Naive thymus-derived CD4-positive, alpha-beta T cell (primary cell): ENCODE measurements at places on chromosomes 5 and 9.

DNA sequence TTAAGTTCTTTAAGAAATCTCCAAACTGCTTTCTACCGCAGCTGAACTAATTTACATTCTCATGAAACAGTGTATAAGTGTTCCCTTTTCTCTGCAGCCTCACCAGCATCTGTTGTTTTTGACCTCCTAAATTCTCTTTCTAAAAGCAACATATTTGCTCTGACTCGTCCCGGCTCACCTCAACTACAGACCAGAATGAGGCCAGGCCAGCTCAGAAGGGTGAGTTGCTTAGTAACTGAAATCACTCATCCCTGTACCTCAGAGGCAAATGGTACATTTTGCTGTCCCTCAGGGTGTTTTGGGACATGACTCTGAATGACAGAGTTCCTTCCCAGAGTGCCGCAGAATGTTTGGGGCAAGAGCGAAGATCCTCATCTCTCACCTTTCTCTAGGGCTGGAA is 127.5 kb downstream of the FRMD3 start:
- no peak for DNase-seq

DNA sequence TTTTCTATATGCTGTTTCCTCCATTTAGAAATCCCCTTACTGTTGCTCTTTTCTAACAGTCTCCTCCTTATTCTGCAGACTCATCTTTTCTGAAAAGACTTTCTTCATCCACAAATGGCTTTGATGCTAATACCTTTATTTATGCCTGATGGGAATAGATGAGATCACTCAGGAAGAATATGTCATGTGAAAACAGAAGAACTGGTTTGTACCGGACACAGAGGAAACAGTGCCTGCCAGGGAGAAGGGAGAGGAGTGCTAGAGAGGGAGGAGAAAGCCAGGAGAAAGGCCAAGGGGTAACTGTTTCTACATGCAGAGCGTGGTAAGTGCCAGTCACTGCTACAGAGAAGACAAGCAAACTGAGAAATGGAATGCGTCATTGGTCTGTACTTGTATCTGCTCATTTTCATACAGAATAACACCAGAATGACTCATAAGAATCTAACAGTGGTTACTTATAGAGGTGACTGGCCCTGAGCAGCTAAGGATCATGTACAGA is 45.9 kb upstream of the PJA2 start:
- no peak for DNase-seq

- no peak for DNase-seq
Measured at GRCh38 chr5:114957384-114957783, 212.3 kb downstream of the TRIM36 start.

GRCh38 chr5:124528838-124529237 is 217.6 kb downstream of the ZNF608 start:
- no peak for DNase-seq

DNA sequence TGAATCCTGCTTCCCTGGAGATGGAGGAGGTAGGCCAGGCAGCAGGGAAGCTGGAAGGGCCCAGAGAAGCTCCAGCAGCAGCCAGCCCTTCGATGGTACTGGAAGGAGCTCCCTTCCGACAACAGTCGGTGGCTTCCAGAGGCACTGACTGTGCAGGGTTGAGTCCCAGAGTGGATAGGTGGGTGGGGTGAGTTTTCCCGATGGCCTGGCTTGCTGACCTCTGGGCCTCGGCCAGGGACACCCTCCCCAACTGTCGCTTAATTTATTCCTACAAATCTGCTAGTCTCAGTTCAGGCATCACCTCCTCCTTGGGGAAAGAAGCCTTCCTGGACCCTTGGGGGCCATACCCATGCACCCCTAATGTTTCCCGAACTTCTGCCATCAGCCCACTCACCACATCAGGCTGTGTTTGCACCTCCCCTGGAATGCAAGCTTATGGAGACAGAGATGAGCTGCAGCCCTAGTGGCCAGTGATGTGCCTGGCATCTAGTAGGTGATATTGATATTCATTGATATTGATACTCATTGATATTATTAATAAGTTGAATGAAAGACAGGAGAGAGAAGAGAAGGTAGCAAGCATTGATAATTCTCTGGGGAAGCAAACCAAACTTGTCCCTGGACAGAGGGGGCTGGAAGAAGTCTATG is 104.6 kb upstream of the BOD1 start:
- DNase-seq, result no peak

DNA sequence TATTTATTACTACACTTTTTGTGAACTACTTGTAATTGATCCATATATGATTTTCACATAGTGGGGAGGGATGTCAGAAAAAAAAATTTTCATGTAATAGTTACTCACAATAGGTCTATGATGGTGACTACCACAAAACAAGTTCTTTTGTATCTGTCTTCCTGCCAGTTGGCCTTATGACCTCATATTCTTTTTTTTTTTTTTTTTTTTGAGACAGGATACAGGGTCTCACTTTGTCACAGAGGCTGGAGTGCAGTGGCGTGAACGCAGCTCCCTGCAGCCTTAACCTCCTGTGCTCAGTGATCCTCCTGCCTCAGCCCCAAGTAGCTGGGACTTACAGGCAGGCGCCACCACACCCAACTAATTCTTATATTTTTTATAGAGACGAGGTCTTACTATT is 10.9 kb downstream of the SEC24A start:
- DNase-seq, result no peak

- DNase-seq, result no peak
Measured at GRCh38 chr5:151699071-151699901, 12.6 kb upstream of the SPARC start.

DNA sequence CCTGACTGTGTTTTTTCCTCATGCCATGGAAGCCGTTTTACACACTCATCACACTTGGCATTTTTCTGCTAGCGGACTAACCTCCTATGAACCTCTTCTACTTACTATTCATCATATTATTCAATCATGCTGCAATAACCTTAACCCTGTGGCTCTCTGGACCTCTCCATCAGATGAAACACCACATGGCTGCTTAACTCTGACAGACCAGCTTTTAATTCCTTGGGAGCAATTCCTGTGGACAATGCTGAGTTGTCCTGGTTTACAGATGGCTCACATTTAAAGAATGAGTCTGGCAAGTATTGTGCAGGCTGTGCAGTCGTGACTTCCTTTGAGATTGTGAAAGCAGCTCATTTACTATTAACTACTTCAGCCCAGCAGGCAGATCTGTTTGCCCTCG is 9.0 kb downstream of the OR1J1 start:
- DNase-seq, result no peak

DNA sequence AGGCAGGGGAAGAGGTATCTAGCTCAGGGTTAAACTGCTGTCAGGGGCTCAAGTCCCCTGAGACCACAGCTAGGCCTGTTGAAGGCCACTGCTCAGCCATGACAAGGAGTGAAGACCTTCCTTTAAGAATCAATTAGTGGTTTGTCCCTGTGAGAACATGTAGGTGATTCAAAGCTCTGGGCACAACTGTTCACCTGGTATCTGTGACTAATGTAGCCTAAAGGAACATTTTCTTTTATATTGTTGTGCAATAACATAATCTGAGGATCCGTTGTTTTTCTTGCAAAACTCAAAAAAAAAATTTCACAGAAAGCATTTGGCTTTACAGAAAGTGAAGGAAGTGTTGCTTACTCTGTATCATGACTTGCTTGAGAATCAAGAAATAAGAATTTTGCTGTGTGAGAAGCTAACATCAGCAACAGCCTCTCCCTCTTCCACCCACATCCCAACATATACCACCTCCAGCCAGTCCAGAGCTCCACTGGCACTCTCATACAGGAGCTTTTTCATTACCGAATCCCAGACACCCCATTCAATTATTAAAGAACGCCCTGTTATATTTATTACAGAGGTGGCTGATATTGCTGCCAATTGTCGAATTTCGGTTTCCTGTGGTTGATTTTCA is 807.0 kb downstream of the TLE4 start:
- DNase-seq, result no peak

- DNase-seq, result no peak
Measured at GRCh38 chr9:133710661-133711427, 27.3 kb downstream of the SARDH start.

GRCh38 chr5:169300468-169301385 is at the start of gene SLIT3:
Gene SLIT3 (minus strand): TSS chr5:169301139. CDS start chr5:169300709, 430 bp downstream.
- no peak for DNase-seq

DNA sequence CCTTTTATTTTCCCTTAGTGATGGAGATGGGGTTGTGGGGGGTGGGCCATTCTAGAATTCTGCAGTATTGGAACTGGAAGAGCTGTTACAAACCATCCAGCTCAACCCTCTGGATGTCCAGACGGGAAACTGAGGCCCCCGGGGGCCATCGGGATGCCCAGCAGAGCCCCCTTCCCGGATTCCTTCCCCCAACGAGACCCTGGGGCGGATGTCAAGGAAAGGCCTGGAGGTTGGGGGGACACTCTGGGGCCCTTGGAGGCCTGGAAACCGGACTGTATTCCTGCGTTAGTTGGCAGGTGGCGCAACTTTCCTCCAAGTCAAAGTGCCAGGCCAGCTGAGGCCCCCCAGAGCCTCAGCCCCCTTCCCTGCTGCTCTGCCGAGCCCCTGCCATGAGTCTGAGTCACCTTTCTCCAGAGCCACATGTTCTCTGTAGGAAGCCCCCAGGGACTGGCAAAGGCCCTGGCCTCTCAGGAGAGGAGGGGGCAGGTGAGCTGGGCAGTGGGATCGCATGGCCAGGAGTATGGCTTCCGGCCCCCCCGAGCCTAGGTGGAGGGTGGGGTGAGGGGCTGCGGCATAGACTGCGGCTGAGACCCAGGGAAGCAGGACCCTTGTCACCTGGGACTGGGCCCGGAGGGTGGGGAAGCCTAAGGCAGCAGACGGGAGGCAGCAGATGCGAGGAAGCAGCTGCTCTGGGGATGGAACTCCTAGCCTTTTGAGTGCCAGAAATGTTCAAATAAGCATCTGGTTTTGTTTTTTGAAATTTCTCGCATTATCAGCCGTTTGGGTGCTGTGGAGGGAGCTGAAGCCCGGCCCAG is 17.8 kb upstream of the FIBCD1 start:
- DNase-seq, result no peak
